ENCODE measurements at places on chromosomes 6 and 20.
A peak's percentile ranks its signal among the peaks of the same experiment; 100 is the strongest.

DNA sequence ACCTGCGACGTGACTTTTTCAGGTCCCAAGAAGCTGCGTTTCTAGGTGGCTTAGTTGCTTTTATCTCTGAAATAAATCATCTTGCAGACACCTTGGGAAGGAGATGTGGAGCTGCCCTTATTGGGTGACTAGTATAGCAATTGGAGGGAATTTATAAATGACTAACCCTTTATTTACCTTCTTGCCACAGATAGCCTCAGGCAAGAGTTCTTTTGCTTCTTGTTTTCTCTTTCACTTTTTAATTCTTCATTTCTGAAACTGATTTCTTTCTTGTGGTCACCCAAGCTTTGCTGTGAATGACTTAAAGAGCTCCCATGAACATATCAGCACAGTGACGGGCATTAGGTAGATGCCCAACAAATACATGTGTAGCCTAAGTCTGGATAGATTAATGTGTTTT lies 3.0 kb downstream of the ADGRF4 start:
- no peak for DNase-seq

- no peak for DNase-seq
Measured at GRCh38 chr6:24547243-24547642, 52.5 kb downstream of the ALDH5A1 start.

GRCh38 chr20:9969626-9970025 lies 65.2 kb upstream of the ANKEF1 start:
- DNase-seq = no peak

DNA sequence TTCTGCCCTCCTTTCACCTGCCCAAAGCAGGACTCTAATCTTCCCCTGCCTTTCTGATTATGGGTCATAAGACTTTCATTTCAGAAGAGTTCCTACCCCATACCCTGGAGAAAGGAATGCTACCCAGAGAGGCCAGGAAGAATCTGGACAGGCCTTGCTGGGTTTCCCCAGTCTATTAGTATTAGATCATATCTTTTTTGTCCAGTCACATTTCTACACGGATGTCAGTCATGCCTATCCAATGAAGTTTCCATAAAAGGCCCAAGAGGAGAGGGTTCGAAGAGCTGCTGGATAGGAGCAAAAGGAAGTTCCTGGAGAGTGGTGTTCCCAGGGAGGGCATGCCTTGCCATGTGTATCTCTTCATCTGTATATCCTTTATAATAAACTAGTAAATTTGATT lies 3.2 kb downstream of the POLH start:
- DNase-seq = no peak

DNA sequence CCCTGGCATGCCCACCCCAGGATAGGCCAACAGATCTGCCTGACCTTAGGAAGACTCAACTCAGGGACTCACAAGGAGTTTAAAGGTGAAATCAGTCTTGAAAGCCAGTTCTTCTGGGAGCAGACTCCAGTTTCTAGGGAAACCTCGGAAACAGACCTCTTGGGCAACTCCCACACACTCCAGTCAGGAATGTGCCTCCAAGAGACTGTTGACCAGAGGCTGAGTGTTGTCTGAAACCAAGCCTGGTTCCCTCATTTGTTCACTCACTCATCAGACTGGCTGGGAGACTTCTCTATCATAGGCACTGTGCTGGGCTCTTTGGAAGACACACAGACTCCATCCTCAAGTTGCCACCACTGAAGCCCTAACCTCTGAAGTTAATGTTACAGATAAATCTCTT lies 1.8 kb downstream of the TREM1 start:
- no peak for DNase-seq

DNA sequence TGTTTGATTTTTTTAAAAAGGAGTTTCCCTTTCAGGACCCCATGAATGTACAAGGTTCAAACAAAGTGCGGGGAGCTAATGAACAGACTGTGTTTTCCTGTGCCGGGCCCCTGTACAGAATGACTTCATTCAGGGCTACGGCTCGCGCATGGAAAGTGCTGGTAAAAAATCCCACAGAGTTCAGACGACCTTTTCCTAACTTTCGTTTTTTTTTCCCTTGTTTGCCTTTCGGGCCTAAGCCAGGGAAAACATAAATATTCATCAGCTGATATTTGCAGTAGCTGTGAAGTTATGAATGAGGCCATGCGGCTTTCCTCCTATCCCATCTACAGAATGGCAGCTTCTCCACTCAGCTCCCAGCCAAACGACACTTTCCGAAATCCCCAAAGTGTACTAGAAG lies 74.0 kb downstream of the HAO1 start:
- no peak for DNase-seq

GRCh38 chr6:18978337-18979128 lies 591.4 kb downstream of the RNF144B start:
- DNase-seq = no peak

- no peak for DNase-seq
Measured at GRCh38 chr6:3741477-3741871, 10.0 kb downstream of the PXDC1 start.

DNA sequence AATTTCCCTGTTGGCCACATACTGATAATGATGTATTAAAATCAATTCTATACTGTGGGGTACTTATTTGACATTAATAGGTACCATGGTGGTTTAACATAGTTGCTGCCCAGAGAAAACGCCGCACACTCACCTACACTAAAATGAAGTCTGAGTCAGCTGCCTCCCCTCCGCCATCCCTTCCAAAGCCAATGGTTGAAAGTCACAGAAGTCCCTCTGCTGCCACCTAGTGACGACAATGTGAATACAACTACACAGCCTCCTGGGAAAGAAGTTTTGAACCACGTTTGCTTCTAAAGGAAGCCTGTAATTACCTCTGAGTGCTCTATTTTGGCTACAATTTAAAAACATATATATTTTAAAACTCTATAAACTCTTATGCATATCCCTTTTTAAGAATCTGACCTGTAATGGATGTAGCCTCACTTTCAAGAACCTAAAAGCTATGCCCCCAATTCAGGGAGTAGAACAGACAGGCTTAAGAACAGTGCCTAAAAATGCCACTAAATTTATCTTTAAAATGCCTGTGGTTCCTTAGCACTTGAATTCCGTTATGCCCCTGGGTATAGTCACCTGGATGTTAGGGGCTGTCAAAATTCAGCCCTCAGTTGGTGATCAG lies 20.6 kb upstream of the ECI2 start:
- DNase-seq = no peak

GRCh38 chr20:58629215-58629580 lies 21.9 kb upstream of the STX16 start:
- no peak for DNase-seq

- DNase-seq = peak; percentile 93
Measured at GRCh38 chr20:39048000-39048696, 86.0 kb downstream of the DHX35 start.

DNA sequence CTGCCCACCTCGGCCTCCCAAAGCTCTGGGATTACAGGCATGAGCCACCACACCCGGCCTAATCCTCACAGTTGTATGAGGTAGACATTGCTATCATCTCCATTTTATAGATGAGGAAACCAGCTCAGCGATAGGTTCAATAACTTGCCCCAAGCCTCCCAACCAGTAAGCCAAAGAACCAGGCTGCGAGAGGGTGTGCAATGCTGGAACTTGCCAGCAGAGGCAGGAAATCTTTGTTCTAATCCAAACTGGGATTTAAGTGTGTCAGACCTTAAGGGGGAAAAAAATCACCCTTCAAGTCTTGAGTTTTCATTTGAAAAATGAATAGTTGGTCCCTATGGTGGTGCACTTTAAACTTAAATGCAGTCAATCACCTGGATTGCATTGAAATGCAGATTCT lies 20.1 kb upstream of the RNGTT start:
- DNase-seq = no peak

DNA sequence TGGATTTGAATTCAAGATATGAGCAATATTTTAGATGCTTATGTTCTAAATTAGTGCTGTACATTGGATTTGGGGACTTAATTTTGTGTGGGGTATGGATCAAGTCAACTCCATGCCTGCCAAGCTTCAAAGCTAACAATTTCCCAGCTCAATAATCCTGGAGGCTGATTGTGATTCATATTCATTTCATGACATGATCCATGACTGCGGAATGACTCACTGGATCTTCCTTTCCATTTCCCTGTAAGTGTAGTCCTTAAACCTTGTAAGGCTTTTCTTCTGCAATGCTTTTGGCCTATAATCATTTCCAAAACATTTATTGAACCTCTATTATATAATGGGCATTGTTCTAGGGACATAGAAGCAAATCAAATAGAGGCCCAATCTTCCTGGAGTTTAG lies 44.7 kb upstream of the CCN2 start:
- DNase-seq = no peak

- no peak for DNase-seq
Measured at GRCh38 chr6:56787209-56787608, 144.5 kb upstream of the DST start.

GRCh38 chr6:129370268-129370916 lies 339.6 kb downstream of the ARHGAP18 start:
- DNase-seq = no peak
